ENCODE measurements at places on chromosomes 2 and 18. TPM values are rescaled to one million over a fixed set of nuclear protein-coding genes. Genes with fewer than 3 reads are reported as not detected.

The CLEC4F gene
- total RNA-seq, result not detected

The CFAP65 gene
- total RNA-seq, result 0.13 TPM

The VSNL1 gene
- 0.33 TPM for total RNA-seq

The AMER3 gene
- not detected for total RNA-seq

The DHRS9 gene
- total RNA-seq, result not detected

The GULP1 gene
- total RNA-seq, result 54.9 TPM

The MROH2A gene
- total RNA-seq, result not detected

The GCG gene
- total RNA-seq, result not detected

The NOL4 gene
- not detected for total RNA-seq

The CAB39 gene
- 35.9 TPM for total RNA-seq

The NT5DC4 gene
- not detected for total RNA-seq

The SCN9A gene
- 1.8 TPM for total RNA-seq

The BCL2 gene
- 2.3 TPM for total RNA-seq

The TMEM247 gene
- not detected for total RNA-seq

The IL36RN gene
- total RNA-seq, result not detected

The ELOA2 gene
- total RNA-seq, result not detected

The SLC4A3 gene
- 20.0 TPM for total RNA-seq

The TEKT4 gene
- not detected for total RNA-seq

The TUBA4B gene
- not detected for total RNA-seq

The FAM237A gene
- total RNA-seq, result not detected

The SERPINB5 gene
- total RNA-seq, result not detected

The FAM110C gene
- 2.9 TPM for total RNA-seq

The RABL2A gene
- 3.1 TPM for total RNA-seq

The SERPINB3 gene
- not detected for total RNA-seq

The CPO gene
- total RNA-seq, result 0.13 TPM

The GRP gene
- not detected for total RNA-seq

The PARD6G gene
- total RNA-seq, result 3.7 TPM

The APCDD1 gene
- total RNA-seq, result not detected

The IL36A gene
- total RNA-seq, result not detected

The OTOS gene
- not detected for total RNA-seq

The TMEM169 gene
- 7.0 TPM for total RNA-seq

The ABCG8 gene
- not detected for total RNA-seq

The RAB31 gene
- total RNA-seq, result 33.3 TPM

The PJVK gene
- total RNA-seq, result 0.16 TPM

The TBR1 gene
- total RNA-seq, result not detected

The DNAJC10 gene
- total RNA-seq, result 45.3 TPM

The SERPINB7 gene
- not detected for total RNA-seq

The ATP6V1C2 gene
- not detected for total RNA-seq

The FN1 gene
- 15,712 TPM for total RNA-seq

The SERPINB12 gene
- not detected for total RNA-seq

The FTCDNL1 gene
- 0.49 TPM for total RNA-seq

The SPP2 gene
- total RNA-seq, result not detected

The BMP10 gene
- not detected for total RNA-seq

The SOX11 gene
- 10.4 TPM for total RNA-seq

The MOGAT1 gene
- not detected for total RNA-seq
